Bone marrow (tissue), 2 donors: ENCODE measurements at places on chromosomes 11 and 22.

DNA sequence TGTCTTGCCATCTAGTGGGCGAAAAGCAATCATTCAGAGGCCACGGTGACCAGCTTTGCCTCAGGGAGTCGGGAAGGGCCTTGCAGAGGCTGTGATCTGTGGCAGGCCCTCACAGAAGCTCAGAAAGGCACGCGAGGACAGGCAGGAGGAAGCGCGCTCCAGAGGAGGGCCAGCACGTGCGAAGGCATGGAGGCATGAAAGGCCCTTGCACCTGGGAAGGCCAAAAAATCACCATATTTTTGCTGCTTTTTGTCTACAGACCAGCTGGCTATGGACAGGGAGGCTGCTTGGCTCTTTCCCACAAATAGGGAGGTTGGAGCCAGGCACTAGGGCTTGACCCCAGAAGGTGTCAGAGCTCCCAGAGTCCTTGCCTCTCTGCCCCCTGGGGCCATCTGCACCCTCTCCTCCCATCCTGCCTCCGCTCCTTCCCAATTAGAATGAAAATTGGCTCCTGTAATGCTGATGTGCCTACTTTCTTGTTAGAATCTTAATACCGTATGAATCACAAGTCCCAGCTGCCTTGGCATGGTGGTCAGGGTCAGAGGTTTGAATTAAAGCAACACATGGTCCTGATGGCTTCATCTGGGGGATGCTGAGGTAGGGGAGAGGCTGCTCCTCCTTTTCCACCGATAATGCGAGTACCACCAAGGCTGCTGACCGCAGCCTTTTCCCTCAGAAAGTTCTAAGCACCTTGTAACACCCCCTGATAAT is 69.1 kb downstream of the FEZ1 start:
- no peak for DNase-seq

GRCh38 chr11:113873236-113873626 is 2.1 kb downstream of the USP28 start:
- no peak for DNase-seq

DNA sequence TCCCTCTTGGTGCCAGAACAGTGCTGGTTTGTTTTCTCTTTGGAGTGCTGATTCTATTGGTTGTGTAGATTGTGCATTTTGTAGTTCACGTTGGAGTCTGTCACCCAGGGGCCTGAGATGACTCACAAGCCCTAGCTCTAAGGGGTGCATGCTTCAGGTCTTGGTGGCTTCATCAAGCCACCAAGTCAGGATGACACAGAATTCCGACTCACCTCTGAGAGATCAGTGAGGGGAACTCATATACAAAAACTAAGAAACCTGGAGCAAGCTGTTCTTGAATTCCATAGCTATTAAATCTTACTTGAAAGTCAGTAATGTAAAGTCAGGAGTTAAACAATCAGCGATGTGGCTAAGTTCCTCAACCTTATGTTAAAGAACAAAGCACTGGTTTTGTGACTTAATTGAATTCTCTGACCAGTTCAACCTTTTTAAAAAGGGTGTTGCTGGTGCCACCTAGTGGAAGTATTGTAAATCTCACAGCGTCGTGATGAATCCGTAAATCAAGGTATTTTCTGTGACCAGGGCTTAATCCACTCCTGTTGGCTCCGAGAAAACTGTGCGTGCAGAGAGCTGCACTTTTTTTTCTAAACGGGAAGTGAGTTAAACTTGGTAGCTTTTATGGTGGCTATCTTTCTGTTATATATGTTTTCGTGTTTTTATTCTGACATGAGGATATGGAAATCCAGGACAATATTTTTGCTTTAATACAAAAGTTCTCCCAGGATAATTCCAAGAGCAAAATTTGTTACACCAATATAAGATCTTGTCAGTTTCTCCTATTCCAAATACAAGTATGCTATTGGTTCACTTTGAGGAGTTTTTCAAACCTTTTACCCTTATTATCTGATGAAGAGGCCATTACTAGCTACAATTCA is 14.6 kb downstream of the MMP13 start:
- DNase-seq: no peak

DNA sequence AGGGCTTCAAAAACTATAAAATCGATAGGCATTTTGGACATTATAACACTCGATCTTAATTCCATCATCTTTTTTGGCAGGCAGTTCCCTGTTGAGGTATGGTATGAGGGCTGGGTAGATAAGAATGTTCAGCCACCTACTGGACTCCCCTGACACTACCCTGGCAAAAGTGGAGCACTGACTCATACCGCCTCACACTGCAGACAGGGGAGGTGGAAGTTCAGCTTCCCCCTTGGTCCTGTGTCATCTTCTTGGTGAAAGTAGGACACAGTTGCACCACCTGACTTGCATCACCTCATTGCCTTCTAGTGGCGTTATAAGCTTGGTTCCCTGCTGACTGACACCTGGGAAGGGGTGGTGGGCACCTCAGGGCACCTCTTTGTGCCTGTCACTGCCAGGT is 30.4 kb downstream of the PAAF1 start:
- DNase-seq: no peak

- no peak for DNase-seq
Observed at GRCh38 chr11:66845876-66846212, 2.6 kb downstream of the RCE1 start.

- no peak for DNase-seq
Observed at GRCh38 chr11:1333860-1334259, 24.4 kb upstream of the TOLLIP start.

DNA sequence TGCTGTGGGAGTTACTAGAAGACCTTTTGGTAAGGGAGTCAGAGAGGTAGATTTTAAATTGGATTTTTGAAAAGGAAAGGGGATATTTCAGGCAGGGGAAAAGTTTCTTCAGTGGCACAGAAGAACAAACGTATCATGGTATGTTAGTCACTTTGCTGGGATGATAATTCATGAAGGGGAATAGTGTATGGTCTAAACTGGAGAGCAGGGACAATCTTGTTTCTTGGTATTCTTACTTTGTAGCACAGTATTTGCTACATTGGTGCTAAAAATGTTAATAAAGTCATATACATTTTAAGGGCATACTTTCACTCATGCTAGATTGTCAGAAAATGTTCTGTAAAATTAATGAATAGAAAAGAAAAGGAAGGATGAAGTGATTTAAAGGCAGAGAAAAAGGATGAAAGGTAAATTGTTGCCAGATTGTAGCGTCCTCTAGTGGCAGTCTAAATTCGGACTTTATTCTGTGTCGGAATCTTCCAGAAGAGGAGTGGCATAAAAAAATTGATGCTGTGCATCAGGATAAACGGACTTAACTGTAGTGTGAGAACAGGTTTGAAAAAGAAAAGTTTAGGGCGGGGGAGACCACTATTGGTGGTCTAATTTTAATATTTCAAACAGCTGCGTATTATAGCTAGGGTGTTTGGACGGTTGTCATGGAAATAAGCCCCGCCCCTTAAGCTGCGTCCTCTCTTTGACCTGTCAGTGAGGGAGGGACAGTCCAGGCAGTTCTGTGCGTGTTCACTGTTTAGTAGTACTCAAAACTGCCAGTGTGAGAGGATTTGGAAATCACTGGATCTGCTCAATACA is at the start of gene BCO2:
BCO2 (plus strand) TSS at position 724 of the 810 bp plus-strand sequence. CDS start 90 bp downstream, outside the sequence.
- no peak for DNase-seq

GRCh38 chr11:66003291-66003690 is 988 bp downstream of the BANF1 start:
- no peak for DNase-seq

DNA sequence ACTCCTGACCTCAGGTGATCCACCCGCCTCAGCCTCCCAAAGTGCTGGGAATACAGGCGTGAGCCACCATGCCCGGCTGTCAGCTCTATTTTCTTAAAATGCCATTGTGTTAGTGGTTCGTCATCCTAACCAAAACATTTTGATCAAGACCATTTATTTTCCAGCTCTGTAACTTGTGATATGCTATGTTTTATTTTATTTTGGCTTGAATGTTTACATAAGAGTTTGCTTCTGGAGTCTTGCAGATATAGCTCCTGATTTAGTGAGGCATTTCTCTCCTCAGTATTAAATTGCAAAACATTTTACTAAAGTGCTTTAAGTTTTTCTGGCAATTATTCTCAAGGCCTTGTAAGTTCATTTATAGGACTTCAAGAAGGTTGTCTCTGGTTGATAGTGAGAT is 4.4 kb downstream of the EP300 start:
- DNase-seq: no peak

DNA sequence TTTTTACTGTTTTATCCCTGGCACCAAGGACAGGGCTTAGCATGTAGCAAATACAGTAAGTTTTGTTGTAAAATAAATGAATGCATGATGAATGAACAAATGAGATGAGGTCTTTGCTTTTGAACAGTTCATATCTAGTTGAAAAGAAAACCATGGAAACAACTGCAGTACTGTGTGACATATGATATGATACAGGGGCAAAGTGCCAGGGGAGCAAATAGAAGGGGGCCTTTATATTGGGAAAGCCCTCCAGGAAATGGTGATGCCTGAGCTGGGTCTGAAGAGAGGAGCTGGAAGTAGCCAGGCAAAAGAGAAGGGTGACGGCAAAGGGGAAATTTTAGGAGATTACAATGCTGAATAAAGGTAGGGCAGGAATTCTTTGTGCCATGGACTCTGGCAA is 63.8 kb upstream of the UCP3 start:
- no peak for DNase-seq

DNA sequence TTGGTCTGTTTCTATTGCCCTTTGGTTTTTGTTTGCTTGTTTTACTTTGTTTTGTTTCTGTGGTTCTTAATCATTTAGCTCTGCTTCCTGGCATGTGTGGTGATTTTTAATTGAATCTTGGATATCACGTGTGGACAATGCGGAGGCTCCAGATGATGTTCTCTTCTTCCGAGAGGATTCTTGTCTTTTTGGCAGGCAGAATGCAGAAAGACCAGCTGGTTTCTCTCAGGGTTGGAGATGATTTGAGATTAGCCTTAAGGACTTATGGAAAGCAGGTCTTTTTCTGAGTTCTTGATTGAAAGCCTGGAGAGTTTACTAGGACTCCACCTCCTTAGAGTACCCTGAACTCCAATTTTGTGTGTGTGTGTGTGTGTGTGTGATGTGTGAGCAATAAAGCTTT is 21.0 kb upstream of the ANO1 start:
- no peak for DNase-seq

DNA sequence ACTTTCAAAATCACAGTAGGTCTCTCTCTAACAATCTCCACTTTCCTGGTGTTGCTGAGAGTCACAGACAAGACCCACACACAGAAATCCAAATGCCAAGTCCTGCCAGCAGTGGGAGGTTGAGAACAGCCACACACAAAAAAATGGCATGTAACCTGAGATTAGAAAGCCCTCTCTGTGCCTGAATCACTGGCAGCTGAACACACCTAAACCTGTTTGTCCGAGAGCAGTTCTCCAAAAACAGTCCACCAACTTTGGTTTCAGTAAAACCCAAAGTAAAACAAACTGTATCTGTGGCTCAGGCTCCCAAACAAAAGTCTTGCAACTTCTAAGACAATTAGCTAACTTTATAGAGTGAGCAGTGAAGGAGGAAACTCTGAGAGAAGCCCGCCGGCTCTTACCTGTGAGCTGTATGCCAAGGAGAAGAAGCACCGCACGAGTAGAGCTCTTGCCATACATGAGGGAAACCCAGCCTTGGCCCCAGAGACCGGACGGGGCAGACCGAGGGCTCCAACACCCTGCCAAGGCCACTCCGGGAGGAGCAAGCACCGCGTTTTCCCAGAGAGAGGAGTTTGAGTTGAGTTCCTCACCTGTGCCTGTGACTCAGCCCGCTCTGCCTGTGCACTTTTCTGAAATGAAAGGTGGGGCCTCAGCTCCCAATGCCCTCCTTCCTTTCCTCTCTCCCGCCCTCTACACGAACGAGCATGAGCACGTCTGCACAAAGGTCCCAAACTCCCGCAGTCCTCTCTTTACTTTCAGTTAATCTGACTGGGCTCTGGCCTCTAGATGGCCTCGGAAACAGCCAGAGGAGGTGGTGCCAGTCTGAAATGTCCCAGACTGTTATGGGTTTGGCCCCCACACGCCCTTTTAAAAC is at the start of gene MPZL2:
MPZL2 (minus strand) TSS at position 603 of the 874 bp plus-strand sequence; CDS start at position 459, 144 bp downstream.
- DNase-seq: no peak

DNA sequence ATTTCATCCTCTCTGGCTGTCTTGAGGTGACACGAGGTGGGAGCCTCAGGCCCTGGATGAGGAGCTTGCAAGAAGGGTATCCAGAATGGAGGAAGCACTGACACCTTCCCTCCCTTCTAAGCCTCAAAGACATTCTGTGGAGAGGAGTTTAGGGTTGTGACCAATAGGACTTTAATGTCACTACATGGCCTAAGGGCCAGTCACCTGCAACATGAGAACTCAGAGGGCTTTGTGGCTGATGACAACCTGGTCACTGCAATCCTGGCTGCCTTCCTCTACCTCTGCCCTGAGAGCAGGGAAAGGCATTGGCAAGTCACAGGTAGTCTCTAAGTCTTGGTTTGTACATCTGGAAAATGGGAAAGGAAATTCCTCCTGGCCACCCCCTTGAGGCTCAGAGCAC is 33.7 kb downstream of the PISD start:
- no peak for DNase-seq
